ENCODE measurements at places on chromosomes 13 and 19. TPM values are rescaled to one million over a fixed set of nuclear protein-coding genes. Genes with fewer than 3 reads are reported as not detected.

The ZNF541 gene
- 0.31 TPM for total RNA-seq

The DCUN1D2 gene
- 36.5 TPM for total RNA-seq

The FUT1 gene
- total RNA-seq, result not detected

The KLF5 gene
- 1.1 TPM for total RNA-seq

The TMEM38A gene
- total RNA-seq, result 1.6 TPM

The IGFL3 gene
- total RNA-seq, result not detected

The CPB2 gene
- total RNA-seq, result not detected

The CABP5 gene
- not detected for total RNA-seq

The WDR87 gene
- total RNA-seq, result not detected

The CD37 gene
- 194 TPM for total RNA-seq

The AZU1 gene
- total RNA-seq, result not detected

The NTN5 gene
- total RNA-seq, result 2.5 TPM

The SPACA4 gene
- not detected for total RNA-seq

The PRX gene
- total RNA-seq, result 1.6 TPM

The AP2S1 gene
- total RNA-seq, result 116 TPM

The JAK3 gene
- total RNA-seq, result 204 TPM

The ZNF296 gene
- 2.3 TPM for total RNA-seq

The ZNF552 gene
- total RNA-seq, result 7.1 TPM

The NAT14 gene
- total RNA-seq, result 18.2 TPM

The FPR3 gene
- total RNA-seq, result not detected

The DPP9 gene
- total RNA-seq, result 59.0 TPM

The HPN gene
- total RNA-seq, result not detected

The S1PR4 gene
- 18.6 TPM for total RNA-seq

The SPRED3 gene
- 3.5 TPM for total RNA-seq

The ZNF442 gene
- 0.47 TPM for total RNA-seq

The TRPM4 gene
- 0.23 TPM for total RNA-seq

The LRP3 gene
- total RNA-seq, result 0.82 TPM

The MISP3 gene
- total RNA-seq, result 4.2 TPM

The ATP7B gene
- total RNA-seq, result 1.1 TPM

The SKA3 gene
- 37.4 TPM for total RNA-seq

The KRTDAP gene
- not detected for total RNA-seq

The KLK14 gene
- total RNA-seq, result 0.80 TPM

The EDNRB gene
- total RNA-seq, result not detected

The GRK1 gene
- 0.23 TPM for total RNA-seq

The TLE6 gene
- total RNA-seq, result 8.2 TPM

The URAD gene
- not detected for total RNA-seq

The ACP7 gene
- not detected for total RNA-seq

The RDH8 gene
- total RNA-seq, result not detected

The ZFP28 gene
- 3.8 TPM for total RNA-seq

The TSSK6 gene
- 3.8 TPM for total RNA-seq

The MTUS2 gene
- not detected for total RNA-seq

Measured in activated naive CD4-positive, alpha-beta T cell treated with anti-CD3 and anti-CD28 coated beads, Interleukin-2, amount 50 U/mL, for 72 hours (primary cell).